ENCODE measurements at places on chromosomes 16 and 17.

GRCh38 chr17:65130832-65131231, 6.3 kb upstream of the RGS9 start:
- H3K4me1 ChIP-seq: no peaks in the 10 kb centered on the region
- DNase-seq: no peak
- no peak overlapping the region for H3K27ac ChIP-seq
- H3K4me3 ChIP-seq: no peak overlapping the region
- H3K27me3 ChIP-seq: no peaks in the 10 kb centered on the region

GRCh38 chr17:77131904-77132303, 8.9 kb upstream of the SEC14L1 start:
- peak overlapping the region; percentile 88 for H3K27ac ChIP-seq
- H3K27me3 ChIP-seq: no peaks in the 10 kb centered on the region
- no peak overlapping the region for H3K4me3 ChIP-seq
- no peaks in the 10 kb centered on the region for H3K36me3 ChIP-seq
- H3K4me1 ChIP-seq: peaks cover 50% of the 10 kb centered on the region

DNA sequence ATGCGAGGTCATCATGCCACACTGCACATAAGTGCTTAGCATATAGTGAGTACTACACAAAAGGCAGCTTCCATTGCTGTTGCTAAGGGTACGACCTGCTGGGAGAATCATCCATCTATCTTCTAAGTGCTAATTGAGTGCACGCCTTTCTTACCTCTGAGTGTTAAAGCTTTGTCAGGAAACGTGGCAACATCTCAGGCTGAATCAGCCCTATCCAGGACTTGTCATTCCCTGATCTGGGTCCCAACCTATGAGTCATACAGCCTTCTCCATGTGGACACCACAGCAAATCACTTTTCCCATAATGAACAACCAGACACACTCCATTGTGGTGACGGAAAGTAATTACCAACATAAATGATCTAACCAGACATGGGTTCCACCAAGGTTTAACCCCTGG, 201.1 kb upstream of the MAF start:
- no peak overlapping the region for H3K27ac ChIP-seq
- no peaks in the 10 kb centered on the region for H3K4me1 ChIP-seq
- H3K27me3 ChIP-seq: no peaks in the 10 kb centered on the region
- no peak for DNase-seq

- H3K4me1 ChIP-seq: peaks cover 27% of the 10 kb centered on the region
- H3K27me3 ChIP-seq: no peaks in the 10 kb centered on the region
Measured at GRCh38 chr16:19809121-19809635, 75.5 kb downstream of the GPRC5B start.

GRCh38 chr16:8103649-8104289, 486.5 kb downstream of the TMEM114 start:
- DNase-seq: no peak
- no peaks in the 10 kb centered on the region for H3K36me3 ChIP-seq
- no peak overlapping the region for H3K27ac ChIP-seq
- H3K4me1 ChIP-seq: no peaks in the 10 kb centered on the region
- H3K4me3 ChIP-seq: no peak overlapping the region

Data from heart left ventricle (tissue), 16 donors.